ENCODE measurements at places on chromosomes 13 and 19.
A peak's percentile ranks its signal among the peaks of the same experiment; 100 is the strongest.

GRCh38 chr19:18418483-18419194 lies 559 bp upstream of the SSBP4 start:
- no peak for DNase-seq

DNA sequence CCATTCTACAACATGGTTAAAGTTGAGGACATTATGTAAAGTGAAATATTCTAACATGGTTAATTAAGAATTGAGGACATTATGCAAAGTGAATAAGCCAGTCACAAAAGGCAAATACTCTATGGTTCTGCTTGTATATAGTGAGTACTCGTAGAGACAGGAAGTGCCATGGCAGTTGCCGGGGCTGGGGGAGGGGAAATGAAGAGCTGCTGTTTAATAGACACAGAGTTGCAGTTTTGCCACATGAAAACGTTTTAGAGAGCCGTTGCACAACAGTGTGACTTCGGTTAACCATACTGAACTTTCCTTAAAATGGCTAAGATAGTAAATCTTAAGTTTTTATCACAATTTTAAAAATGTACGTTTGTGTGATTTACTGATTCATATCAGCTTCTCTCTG lies 176.9 kb downstream of the SHISA2 start:
- peak; percentile 50 for DNase-seq

DNA sequence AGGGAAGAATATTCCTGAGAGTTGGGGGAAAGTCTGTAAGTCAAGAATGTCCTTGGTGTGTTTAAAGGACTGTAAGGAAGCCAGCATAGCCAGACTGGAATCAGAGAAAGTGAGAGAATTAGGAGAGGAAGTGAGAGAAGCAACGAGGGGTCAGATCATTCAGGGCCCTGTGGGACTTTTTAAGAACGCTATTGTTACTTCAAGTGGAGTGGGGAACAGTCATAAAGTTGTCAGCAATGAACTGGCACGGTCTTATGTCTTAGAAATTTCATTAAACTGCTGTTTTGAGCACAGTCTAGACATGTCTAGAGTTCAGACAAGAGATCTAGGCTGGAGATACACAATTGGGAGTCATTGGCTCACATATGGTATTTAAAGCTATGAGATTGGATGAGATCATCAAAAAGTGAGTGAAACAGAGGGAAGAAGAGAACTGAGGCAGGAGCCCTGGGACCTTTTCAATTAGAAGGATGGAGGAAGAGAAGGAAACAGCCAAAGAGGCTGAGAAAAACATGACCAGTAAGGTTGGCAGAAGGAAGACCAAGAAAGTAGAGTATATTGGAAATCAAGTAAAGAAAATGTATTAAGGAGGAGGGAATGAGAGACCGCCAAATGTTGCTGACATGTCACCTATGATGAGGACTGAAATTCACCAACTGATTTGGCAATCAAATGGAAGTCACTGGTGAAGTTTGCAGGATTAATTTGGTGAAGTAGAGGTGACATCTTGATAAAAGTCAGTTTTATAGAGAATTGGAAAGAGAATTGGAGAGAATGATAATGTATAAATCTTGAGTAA lies 263.5 kb downstream of the GPC5 start:
- DNase-seq, result no peak

GRCh38 chr19:13034636-13035035 lies 39.4 kb downstream of the NFIX start:
- DNase-seq, result no peak

DNA sequence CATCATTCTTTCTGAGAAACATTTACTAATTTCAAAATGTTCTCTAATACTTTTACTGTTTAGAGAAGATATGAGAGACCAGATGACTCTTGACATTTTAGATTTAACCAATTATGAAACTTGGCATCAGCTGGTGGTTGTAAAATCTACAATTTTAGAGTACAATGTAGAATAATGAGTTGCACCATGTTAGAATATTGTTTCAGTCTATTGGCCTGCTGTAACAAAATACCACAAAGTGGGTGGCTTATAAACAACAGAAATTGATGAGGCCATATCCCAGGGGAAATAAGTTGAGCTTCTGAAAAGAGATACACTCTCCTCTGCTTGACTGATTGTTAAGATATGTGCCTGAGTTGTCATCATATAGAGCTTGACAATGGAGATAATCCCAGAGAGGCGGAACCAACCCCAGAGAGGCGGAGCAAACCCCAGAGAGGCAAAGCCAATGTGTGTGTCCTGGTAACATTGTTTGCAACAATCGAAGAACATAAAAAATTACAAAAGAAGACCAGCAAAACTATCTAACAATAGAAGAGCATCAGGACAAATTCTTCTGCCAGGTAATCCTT lies 373.0 kb upstream of the SLITRK1 start:
- no peak for DNase-seq

GRCh38 chr13:33940898-33941297 lies 122.9 kb downstream of the RFC3 start:
- no peak for DNase-seq

DNA sequence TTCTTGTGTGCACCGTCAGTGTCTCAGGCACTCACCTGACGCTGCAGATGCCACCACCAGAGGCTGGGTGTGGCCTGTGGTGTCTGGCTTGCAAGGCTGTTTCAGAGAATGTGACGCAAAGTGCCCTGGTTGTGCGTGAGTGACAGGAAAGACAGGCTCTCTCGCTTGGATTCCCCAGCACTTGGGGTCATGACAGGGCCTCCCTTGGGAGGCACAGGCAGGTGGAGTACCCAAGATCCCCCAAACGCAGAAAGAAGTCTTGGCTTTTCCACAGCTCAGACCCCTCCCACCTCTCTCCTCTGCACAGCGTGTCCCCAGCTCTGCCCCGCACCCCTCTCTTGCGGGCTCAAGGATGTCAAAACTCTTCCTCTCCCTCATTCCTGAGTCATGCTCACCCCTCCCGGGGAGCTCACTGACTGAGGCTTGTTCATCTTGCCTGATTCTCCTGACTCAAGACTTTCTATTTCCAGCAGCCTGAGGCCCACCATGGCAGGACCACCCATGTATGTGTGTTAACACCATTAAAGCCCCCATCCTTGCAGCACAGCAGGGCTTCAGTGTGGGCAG lies 21.0 kb downstream of the DHX34 start:
- DNase-seq, result no peak

- no peak for DNase-seq
Measured at GRCh38 chr19:51294211-51294976, 17.1 kb upstream of the IGLON5 start.

DNA sequence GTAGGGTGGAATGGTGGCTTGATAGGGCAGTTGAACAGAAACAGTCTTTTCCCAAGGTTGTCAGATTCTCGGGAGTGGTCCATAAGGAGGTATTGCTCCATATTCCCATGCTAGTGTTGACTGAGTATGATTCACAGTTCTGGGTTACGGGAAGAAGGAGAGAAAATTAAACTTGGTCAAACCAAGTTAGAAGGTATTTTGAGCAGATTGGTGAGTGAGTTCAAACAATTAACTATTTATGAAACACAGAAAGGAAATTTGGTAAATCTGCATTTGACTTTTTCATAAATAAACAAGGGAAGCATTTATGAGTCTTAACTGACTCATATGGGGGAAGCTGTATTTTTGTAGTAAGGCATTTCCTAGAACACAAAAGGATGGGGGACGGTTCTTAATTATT lies 2419.4 kb downstream of the PCDH9 start:
- DNase-seq, result no peak

DNA sequence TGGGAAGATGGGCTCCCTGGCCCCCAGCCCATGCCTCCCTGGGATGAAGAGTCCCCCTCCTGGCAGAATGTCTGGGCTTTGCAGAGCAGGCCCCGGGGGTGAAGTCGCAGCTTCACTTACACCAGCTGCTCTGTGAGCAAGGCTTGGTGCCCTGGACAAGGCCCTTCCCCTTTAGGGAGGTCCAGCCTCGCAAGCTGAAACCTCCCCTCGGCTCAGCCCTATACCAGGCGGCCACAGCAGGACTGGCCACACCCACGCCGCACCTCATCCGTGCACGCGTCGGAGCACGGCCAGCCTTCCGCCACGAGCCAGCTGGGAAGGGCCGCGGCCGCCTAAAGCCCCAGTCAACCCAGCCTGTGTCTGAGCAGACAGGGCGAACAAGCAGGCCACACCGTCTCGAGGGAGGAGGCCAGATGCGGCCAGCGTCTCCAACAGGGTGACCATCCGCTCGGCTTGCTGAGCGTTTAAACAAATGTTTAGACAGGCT lies 83.2 kb upstream of the MCF2L start:
- DNase-seq, result no peak

DNA sequence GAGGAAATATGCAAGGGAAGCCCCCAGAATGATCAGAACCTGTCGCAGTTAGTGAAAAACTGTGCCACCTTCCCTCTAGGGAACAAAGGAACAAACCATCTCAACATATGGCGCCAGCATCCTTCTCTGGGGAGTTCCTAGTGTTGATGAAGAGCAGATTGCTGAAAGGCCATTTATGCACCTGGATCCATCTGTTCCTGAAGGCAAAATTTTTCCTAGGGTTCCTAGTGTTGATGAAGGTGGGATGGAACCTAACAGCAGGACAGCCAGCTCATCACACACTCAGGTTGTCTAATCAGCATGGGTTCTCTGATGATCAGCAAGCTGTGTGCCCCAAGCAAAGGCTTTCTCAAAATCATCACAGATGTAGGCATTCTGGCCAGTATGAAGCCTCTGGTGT lies 32.6 kb downstream of the ZNF473 start:
- DNase-seq, result no peak

DNA sequence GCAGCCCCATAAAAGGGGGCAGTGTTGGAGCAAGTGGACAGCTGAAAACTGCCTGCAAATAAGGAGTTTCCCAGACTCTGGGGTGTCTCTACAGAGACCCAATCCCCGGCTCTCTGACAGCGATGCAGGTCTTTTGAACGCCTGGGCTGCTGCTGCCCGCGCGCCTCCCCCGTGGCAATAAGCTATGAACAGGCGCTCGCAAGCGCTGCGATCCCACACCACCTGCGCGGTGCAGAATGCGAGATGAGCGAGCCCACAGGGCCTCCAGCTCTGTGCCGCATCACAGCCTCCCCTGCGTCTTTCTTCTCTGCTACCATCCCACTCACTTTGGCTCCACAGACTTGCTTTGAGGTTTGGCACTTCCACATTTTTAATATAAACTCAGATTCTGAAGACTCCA lies 62.3 kb downstream of the KCTD15 start:
- DNase-seq, result no peak

DNA sequence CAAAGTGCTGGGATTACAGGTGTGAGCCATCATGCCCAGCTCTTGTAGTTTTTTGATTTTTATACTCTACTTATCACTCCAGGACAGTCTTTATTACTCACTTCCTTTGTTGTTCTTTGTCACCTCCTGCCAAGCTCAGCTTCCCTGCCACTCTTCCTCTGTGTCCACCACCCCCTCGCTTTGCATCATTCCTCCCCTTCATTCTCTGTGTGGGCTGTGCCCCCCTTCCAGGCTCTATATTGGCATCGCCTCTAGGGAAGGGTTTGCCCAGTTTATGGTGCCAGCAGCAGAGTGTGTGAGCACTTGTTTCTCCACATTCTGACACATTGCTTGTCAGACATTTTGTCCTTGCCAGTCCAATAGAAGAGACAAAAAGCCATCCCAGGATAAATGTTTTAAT lies 15.1 kb downstream of the ZNF302 start:
- no peak for DNase-seq

- DNase-seq, result no peak
Measured at GRCh38 chr13:84651288-84651687, 769.0 kb upstream of the SLITRK1 start.

DNA sequence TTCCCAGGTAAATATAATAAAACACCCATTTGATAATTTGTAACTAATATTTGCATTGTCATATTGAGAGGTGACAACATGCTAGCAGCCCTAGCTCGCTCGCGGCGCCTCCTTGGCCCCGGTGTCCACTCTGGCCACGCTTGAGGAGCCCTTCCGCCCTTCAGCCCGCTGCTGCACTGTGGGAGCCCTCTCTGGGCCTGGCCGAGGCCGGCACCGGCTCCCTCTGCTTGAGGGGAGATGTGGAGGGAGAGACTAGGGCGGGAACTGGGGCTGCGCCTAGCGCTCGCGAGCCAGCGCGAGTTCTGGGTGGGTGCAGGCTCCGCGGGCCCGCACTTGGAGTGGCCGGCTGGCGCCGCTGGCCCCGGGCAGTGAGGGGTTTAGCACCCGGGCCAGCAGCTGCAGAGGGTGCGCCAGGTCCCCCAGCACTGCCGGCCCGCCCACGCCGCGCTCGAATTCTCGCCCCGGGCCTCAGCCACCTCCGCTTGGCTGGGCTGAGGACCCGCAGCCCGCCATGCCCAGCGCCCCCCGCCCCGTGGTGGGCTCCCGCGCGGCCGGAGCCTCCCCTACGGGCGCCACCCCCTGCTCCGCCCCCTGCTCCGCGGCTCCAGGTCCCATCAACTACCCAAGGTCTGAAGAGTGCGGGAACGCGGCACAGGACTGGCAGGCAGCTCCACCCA lies 594.4 kb downstream of the SLITRK6 start:
- no peak for DNase-seq

DNA sequence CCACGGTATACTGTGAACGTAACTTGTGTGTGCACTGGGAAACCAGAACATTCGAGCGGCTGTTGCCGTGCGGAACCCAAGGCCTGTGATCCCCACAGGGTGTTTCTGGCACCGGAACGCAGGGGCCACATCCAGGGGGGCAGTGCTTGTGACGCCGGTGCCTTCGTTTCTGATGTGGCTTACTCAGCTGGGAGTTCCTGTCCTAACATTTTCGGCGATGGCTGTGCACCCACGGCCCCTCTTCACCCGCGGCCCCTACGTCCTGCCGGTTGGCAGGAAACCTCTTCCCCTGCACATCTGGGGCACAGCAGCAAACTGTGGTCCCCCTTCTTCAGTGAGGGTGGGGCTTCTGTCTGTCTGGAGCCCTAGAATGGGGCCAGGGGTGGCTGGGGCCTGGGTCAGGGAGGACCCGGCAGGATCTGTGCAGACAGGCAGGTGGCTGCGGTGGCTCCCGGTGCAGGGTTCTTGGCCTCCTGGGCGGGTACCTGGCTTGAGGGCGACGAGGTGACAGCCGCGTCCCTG lies 26.2 kb downstream of the CSNK1G2 start:
- no peak for DNase-seq

- no peak for DNase-seq
Measured at GRCh38 chr19:49411681-49412326, 11.4 kb downstream of the PTH2 start.

DNA sequence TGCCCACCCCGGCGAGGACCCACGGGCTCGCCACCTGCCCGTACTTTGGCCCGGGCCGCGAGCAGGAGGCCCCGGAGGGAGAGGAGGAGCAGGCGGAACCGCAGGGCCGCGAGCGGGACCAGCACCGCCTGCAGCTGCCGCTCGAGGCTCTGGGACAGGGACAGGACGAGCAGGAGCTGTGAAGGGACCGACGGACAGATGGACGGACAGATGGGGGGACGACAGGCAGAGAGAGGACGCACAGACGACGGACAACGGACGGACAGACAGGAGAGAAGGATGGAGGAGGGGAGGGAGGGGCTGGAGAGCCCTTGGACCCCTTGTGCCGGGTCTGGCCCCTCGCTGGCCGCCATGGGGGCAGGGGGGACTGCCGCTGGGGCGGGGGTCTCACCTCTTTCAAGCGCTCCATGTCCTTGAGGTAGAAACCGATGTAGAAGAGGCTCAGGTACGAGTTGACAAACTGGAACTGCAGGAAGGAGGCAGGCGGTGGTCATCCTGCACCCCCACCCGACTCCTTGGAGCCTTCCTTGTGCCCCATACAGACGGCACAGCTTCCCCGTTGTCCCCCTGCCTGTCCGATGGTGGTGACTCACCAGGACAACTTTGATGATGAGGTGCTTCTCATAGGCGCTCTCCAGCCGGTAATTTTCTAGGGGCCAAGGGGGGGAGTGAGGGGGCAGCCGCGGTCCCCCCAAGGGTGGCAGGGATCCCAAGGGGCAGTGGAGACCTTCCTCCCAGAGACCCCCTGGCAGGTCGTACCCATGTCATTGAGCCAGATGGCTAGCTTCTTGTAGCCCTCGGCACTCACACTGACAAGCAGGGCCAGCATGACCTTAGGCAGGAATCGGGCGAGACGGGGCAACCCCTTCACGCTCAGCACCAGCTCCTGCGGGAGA lies 5.0 kb downstream of the ANO8 start:
- DNase-seq, result no peak

Measured in activated T-cell treated with anti-CD3 and anti-CD28 coated beads for 1 hour (primary cell).